ENCODE measurements at places on chromosomes 11 and 22.

- no peak for DNase-seq
These were observed 27.9 kb downstream of the SHANK3 start for GRCh38 chr22:50700387-50701075.

- no peak for DNase-seq
These were observed 53.1 kb upstream of the GRK2 start for GRCh38 chr11:67213178-67213621.

DNA sequence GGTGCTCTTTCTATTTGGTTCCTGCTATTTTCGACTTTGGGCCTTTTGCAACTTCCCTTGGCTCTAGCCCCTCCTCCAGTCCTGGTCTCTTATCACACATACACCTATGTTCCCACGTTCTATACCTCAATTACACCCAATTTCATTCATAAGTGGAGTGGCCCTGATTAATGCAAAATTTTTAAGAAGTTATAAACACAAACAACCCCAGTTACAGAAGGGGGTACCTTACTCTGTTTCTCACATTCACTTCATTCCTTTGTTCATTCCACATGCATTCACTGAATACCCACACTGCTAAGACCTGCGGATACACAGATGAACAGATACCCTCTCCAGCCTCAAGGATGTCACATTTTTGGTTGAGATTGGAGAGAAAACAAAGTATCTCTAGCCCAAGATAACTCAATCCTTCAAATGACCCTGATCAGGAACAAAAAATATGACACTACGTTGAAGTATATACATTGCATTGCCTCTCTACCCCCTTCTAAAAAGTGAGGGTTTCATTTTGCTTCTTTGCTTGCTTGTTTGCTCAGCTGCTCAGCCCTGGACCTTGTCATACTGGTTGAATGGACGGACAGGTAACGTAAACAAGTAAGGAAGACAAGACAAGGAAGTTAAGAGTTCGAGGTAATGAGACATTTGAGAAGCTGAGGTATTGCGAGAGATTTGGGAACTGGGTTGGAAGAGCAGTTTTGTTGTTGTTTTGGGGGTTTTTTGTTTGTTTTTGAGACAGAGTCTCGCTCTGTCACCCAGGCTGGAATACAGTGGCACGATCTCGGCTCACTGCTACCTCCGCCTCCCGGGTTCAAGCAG is 3.6 kb upstream of the VPS37C start:
- no peak for DNase-seq

DNA sequence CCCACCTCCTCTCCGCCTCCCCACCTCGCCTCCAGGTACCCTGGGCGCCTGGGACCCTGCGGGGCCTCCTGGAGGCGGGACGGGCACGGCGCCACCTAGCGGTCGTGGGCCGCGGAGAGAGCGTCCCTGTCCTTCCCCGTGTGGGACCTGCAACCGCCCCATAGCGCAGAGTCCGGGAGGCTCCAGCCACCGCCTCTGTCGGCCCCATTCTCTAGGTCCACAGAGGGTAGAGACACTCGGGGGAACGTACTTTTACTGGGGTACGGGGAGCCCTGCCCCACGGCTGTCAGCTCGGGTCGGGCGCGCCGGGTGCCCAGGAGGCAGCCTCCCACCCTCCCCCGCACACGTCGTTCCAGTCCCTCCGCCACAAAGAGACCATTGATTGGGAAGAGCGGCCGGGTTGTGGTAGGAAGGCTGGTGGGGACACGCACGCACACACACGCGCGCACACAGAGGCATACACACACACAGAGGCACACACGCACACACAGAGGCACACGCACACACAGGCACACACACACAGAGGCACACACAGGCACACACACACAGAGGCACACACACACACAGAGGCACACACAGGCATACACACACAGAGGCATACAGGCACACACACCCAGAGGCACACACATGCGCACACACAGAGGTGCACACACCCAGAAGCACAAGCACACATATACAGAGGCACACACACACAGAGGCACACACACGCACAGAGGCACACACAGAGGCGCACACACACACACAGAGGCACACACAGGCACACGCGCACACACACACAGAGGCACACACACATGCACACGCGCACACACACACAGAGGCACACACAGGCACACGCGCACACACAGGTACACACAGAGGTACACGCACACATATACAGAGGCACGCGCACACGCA is 12.6 kb upstream of the NECTIN1 start:
- DNase-seq, result peak; percentile 14

- DNase-seq, result no peak
These were observed 49.7 kb upstream of the TTLL12 start for GRCh38 chr22:43236411-43237166.

DNA sequence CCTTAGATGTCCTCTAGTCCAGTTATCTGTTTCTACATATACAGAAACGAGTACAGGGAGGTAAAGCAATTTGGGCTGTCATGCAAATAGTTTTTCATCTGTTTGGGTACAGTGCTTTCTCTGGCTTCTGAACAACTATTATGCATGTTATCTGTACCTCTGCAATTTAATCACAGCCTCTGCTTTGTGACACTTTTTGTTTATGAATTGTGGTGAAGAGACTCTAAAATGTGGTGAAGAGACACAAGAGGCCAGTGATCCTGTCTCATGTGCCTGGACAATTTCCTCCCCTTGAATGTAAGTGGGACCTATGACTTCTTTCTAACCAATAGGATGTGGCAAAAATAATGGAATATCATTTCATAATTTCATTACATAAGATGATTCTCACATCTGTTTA is 130.3 kb upstream of the ARHGAP42 start:
- DNase-seq, result no peak

DNA sequence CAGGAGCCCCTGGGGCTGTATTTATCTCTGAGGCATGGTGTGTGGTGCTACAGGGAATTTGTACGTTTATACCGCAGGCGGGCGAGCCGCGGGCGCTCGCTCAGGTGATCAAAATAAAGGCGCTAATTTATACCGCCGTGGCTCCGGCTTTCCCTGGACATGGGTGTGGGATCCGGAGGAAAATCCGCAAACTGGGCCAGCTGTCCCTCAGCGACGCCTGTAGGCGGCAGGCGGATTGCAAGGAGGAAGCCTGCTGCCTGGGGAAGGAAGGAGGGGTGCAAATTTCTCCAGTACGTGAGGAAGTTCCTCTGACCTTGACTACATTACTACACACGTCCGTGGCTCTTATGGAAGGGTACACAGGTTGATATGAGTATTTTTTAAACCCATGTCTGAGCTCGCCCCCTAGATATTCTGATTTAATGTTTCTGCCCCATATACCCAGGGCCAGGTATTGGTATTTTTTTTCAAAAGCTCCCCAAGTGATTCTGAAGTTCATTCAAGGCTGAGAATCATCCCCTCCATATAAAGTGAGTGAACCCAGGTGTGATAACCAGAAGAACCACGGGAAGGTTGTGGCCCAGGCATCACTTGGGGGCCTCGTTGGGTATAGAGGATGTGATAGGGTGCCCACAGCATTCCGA is 2.8 kb downstream of the MYOD1 start:
- DNase-seq, result no peak

DNA sequence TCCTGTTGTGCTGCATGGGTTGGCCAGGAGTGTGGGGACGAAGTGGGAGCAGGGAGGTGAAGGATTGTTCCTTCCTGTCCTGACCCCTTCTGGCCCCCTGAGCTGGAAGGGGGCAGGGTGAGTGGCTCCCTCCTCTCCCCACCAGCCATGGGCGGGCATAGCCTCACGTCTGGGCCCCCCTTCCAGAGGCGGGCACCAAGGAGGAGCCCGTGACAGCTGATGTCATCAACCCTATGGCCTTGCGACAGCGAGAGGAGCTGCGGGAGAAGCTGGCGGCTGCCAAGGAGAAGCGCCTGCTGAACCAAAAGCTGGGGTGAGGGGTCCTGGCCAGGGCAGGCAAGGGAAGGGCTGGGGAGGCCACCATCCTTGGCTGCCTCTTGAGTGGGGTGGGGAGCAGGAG is 3.4 kb downstream of the SART1 start:
- DNase-seq, result no peak

DNA sequence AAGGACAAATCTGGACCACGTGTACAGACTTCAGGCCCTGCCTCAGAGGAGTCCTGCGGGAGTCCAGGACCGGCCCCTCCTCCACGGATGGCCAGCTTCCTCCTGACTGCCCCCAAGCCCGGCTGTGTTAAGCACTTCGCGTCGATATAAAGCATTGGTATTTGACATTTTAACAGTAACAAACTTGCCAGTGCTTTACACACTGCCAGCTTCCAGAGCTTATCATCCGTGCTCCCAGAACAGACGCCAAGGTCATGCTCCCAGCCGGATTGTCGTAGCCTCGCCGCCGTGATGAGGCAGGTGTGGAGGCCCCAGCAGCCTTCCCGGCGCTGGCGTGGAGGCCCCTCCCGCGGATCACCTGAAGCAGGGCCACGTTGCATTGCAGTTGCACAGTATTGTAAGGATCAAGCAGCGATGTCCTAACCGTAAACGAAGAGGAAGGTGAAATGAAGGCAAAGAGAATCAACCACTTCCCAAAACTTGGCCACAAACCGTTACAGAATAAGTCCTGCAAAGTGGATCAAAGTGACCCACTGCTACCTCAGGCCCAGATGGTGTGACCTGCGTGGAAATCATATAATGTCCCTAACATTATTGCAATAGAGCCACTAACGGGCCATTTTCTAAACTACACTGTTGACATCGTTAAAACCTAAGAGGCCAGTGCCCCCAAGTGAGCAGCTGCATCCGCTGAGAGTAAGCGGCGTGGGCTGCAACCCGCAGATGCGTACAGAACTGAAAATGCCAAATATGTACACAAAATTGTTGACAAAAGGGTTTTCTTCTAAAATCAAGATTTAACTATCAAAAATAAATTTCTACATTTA is 51.6 kb downstream of the CERK start:
- DNase-seq, result no peak

- DNase-seq, result no peak
These were observed 255.7 kb upstream of the NARS2 start for GRCh38 chr11:78830277-78830819.

DNA sequence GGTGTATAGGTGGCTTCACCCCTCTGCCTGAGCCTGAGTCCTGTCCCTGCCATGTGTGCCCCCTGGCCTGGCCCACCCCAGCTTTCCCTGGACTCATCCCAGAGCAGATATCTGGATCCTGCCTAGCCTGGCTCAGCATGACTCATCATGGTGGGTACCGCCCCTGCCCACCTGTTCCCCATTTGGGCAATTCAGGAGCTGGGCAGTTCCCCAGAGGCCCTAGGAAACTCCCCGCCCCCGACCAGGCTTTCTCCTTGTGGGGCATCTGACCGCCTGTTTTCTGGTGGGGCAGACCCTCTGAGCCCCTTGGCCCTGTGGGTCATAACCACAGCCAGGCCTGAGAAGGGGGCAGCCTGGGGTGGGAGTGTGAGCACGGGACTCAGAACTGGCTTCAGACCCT is 4.4 kb downstream of the TSPO start:
- no peak for DNase-seq

DNA sequence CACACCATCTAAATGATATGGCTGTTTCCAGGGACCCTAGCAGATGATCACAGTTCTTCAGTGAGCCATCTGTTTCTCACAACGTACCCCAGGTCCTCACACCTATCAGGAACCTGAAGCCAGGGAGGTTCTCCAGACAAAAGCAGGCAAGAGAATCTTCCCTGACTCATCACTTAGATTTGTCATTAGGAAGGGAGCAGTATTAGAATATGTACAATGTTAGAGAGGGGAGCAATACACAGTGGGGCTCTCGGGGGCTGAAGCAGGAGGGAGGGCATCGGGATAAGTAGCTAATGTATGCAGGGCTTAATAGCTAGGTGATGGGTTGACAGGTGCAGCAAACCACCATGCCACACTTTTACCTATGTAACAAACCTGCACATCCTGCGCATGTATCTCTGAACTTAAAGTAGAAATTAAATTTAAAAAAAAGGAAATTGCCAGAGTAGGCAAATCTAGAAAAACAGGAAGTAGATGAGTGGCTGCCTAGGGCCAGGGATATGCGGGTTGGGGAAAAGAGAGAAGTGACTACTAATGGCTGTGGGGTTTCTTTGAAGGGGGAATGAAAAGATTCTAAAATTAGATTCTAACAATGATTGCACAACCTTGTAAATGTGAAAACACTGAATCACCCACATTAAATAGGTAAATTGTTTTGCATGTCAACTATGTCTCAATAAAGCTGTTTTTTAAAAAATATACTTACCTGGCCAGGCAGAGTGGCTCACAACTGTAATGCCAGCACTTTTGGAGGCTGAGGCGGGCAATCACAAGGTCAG is 14.4 kb downstream of the C22orf42 start:
- no peak for DNase-seq

DNA sequence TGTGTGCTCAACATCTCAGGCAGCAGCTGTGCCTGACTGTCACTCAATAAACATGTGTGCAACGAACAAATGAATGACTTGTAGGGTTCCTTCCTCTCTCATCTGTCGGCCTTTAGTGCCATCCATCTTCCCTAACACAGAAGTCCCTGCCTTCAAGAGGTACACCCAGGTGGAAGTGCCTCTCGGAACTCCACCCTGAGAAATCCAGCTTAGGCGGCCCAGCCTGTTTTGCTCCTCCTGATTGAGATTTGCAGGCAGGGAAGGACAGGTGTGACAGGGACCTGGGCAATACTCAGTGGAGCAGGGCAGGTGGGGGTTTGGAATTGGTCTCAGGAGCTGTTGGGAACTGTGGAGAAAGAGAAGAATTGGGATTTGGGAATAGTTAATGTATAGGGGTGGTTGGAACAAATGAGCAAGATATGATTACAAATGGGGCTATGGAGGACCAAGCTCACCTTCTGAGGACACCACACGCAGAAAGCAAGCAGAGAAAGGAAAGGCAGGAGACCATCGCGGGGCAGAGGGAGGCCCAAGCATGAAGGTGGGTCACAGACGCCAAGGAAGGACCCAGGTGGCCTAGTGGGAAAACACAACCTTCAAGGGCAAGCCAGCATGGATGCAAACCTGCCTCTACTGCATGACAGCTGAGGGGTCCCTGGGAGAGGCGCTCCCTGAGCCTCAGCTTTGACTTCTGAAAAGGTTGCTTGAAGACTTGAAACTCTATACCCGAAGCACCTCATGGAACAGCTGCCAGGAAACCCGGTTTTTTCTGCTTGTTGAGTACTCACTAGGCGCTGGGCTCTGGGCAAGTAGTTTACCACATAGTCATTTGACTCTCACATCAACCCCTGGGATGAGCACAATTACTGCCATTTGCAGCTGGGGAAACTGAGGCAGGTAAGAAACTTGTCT is 40.9 kb upstream of the ANO1 start:
- no peak for DNase-seq

GRCh38 chr22:30882974-30883533 is 85.5 kb downstream of the MORC2 start:
- no peak for DNase-seq

- DNase-seq, result no peak
These were observed 614 bp downstream of the NR1H3 start for GRCh38 chr11:47258317-47258902.

- no peak for DNase-seq
These were observed 10.3 kb downstream of the CAT start for GRCh38 chr11:34449013-34449412.

DNA sequence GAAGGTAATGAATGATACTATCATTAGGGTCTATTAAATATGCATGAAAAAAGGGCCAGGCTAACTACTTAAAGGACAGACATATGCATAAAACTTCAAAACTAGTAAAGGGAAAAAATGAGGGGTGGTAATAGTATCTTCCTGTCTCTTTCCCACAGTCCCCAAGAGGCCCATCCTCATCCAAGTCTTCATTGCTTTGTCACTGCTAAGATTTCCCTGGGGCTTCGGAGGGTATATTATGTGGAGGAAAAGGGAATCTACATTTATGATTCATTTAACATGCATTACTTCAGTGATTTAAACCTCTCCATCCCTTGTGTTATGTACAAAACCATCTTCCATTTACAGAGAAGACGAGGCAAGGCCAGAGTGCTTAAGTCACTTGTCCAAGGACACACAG is 66.1 kb downstream of the CWC15 start:
- DNase-seq, result no peak

GRCh38 chr22:40043081-40043480 is 48.3 kb downstream of the FAM83F start:
- DNase-seq, result no peak

Data from stimulated activated CD8-positive, alpha-beta memory T cell treated with anti-CD3 and anti-CD28 coated beads, Interleukin-4, amount 100 ng/mL, for 1 hour (primary cell).